Natural killer cell treated with Interleukin-12 subunit alpha and Interleukin-12 subunit beta and Interleukin-15 and Interleukin-18, amount 100 ng/mL, for 72 hours (primary cell): ENCODE measurements at places on chromosomes 3 and 15. TPM values are rescaled to one million over a fixed set of nuclear protein-coding genes. Genes with fewer than 3 reads are reported as not detected.

- no peak for DNase-seq
Measured at GRCh38 chr3:184186184-184186901, at the start of gene ABCF3. Gene ABCF3, plus strand, starts transcription at chr3:184186199. Its CDS starts 9 bp downstream, at chr3:184186208.

DNA sequence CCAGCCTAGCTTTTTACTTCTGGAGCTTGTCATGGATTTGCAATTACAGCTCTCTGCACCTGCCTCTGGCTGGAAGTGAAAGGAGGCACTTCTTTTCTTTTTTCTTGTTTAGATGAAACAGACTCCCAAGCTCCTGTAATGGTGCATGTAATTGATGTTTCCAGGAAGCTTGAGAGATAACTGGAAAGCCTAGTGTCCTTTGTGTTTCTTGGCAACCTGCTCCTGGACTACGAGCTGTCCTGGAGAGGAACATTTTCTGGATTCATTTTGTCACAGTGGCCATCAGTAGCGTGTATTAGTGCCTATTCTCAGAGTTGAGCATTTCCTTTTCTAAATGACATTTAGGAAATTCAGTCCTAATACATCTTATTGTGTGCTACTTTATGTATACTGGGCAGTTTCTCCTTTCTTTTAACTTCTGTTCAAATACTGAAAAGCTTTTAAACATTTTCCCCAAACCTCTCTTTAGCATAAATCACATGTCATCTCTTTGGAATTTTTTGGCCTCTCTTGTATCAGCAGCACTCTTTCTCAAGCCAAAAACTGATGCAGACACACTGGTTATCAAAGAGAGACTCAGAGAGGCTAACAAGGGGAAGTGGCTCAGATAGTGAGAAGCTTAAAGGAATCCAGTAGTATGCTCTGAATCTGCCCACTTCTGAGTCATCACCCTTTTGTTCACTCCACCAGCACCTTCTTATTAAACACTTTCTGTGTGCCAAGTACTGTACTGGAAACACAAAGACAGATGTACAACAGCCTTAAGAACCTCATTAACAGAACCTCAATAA, 62.6 kb upstream of the SLC2A2 start:
- no peak for DNase-seq

GRCh38 chr3:19229086-19229485, 80.8 kb downstream of the KCNH8 start:
- DNase-seq, result no peak

DNA sequence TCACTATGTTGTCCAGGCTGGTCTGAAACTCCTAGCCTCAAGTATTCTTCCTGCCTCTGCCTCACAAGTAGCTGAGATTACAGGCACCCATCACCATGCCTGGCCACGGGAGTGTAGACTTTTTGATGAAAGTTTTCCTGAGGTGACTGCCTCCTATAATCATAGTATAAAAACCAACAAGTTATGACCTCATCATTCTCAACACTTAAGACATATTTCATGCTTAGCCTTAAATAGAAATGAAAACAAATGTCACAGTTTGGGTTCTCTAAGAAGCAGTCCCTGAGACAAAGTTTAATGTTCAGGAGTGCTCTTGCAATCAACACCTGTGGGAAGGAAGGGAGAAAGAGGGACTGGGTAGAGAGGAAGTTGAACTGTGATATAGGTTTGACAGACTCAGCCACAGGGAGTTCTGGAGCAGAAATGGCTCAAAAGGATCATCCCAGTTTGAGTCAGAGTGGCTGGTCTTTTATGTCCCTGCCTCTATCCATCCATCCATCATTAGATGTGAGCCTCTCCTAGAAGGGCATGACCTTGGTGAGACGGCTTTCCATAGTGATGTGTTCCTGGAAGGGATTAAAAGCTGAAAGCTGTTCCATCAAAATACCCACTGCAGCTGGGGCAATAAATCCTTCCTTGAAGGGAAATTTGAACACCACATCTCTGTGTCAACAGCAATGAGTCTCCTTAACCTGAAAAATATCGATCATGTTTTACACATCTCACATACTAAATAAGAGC, 16.2 kb upstream of the ABHD5 start:
- DNase-seq, result no peak

DNA sequence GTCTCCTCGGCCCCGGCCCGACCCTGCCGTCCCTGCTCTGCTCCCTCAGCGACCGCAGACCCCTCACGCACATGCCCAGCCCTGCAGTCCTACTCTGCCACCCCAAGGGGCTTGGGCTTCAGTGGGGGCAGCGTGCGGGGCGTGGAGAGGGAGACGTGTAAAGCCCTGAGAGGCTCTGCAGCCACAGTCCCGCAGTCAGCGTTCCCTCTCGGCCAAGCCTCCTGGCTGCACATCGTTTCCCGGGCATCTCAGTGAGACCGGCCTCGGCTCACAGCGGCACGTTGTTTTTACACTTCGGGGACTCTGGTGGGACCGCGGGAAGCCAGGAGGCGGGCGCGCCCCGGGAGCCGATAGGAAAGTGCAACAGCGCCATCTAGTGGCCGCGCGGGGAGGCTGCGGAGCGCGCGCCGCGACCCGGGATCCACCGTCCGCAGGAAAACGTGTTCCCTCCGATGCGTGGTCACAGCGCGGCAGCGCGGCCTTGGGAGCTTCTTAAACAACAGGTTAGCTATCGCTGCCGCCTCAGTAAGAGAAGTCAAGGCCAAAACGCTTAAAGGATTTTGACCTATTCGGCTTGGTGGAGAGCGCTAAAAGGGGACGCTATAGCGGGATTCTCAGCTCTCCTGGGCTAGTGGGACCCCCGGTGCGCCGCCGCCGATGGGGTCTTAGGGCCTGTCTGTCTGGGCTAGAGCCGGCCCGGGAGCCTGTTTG, 226.8 kb upstream of the IGF1R start:
- DNase-seq, result peak; percentile 73

- DNase-seq, result no peak
Measured at GRCh38 chr15:99454941-99455788, 110.6 kb upstream of the MEF2A start.

DNA sequence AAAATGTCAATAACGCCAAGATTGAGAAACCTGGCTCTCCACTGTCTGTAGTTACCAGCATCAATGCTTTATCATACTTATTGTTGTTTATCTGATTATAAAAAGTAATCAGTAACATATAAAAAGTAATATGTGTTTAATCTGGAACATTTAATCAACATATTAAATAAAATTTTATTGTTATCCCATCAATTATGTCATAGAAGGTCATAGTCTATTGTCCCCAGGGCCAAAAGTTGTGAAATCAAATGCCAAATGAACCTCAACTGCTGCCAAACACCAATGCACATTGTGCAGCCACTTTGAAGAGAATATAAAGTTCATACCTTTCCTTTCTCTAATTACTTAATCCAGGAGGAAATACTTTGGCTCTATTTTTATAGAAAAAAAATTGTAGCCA, 106.6 kb downstream of the EOMES start:
- DNase-seq, result no peak

DNA sequence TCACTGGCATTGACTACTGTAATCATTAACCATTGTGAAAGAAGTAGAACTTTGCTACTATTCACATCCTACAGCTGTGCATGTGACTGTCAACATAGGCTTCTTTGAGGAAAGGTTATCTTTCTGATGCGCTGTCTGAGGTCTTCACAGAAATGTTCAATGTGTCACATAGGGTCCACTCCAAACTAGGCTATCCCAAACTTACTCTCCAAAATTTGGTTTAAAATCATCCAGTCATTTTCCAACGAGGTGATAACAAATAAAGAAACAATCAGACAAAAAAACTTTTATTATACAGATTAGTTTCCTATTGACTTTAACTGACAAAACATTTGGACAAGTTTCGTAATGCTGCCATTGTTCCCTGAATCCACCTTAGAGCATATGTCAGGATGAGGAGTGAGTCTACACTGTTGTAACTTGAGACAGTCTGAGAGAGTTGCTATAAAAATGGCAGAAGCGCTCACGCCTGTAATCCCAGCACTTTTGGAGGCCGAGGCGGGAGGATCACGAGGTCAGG, 511.6 kb downstream of the PLOD2 start:
- no peak for DNase-seq

The TTLL13 gene
- total RNA-seq, result 0.36 TPM

GRCh38 chr3:110849064-110849463, 222.6 kb upstream of the NECTIN3 start:
- DNase-seq, result no peak

- no peak for DNase-seq
Measured at GRCh38 chr15:41730543-41730942, 43.7 kb upstream of the MAPKBP1 start.

DNA sequence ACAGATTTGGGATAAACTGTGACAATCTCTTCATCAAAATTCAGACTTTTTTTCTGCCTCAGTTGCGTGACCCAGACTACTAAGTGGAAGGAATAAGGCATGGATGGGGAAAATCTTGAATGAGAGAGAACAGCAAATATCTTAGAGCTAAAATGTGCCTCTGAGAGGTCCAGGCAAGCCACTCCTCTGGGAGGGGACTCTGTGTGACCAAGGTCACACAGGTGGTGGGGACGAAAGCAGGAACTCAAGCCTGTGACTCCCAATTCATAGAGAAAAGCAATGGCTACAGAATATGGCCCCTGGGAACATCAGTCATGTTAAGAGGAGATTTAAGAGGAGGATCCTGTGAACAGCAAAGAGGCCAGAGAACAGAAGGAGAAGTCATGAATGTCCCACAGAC, 268.1 kb downstream of the FOXP1 start:
- no peak for DNase-seq

GRCh38 chr3:16761571-16761970, 123.2 kb upstream of the PLCL2 start:
- DNase-seq, result no peak

DNA sequence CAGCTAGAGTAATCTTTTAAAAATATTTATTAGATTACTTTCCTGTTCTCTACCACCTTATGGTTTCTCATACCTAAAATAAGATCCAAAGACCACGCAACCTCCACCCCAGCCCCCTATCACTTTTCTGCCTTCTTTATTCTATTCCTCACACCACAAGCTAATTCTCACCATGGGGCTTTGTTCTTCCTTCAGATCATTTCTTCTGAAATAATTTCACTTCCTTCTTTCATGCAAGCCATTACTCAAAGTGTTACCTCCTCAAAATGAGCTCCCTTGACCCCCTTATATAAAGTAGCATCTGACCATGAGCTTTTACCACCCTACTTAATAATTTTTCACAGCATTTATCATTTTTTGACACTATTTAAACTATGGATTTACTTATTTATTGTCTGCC, 233.2 kb upstream of the TMCO5A start:
- DNase-seq, result no peak
